LNCaP clone FGC (cell line): ENCODE measurements at places on chromosomes 1 and 21.

GRCh38 chr1:51025374-51025773, 55.3 kb downstream of the CDKN2C start:
- DNase-seq = no peak

DNA sequence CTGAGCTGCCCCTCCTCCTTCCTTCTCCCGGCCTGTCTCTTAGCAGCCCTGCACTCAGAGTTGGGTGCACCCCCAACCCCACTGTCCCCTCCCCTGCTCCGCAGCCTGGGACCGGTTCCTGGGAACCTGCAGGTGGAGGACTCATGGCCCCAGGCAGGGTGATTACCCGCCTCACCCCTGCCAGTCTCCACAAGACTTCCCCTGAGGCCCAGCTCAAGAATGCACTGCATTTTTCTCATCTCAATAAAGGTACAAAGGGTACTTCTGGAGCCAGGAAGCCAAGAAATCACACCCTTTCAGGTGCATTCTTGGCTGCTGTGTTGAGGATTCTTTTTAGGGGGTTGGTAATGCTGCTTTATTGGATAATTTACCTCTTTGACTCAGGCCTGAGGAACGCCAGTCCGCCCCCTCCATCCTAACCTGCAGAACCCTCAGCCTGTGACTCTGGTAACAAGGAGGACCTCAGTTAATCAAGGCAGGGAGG, 126.3 kb upstream of the TMPRSS2 start:
- no peak for DNase-seq

DNA sequence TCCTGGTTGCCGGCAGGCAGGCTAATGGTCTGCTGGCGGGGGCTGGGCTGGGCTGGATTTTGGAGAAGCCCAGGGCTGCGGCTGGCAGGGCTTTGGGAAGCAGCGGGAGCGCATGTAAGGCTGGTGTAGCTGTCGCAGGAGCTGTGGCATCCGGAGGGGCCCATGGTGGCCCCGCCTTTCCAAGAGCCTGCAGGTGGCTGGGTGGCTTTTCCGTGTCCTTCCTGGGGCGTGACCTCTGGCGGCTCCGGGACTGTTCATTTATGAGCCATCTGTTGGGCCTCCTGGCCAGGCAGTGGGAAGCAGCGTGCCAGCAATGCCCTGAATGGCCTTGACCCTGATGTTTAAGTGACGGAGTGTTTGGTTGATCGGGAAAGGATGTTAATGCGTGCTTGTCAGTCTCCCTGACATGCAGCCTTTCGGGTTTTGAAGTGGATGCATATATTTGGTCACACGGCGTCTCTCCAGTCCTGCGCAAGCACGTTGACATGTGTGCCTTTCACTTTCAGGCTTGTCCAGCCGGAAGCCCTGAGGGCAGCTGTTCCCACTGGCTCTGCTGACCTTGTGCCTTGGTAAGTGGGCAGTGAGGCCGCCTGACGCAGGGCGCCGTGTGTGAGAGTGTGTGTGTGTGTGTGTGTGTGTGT, 38.5 kb downstream of the AGPAT3 start:
- peak; percentile 73 for DNase-seq

GRCh38 chr1:31725777-31726535, 22.1 kb upstream of the COL16A1 start:
- DNase-seq = no peak

DNA sequence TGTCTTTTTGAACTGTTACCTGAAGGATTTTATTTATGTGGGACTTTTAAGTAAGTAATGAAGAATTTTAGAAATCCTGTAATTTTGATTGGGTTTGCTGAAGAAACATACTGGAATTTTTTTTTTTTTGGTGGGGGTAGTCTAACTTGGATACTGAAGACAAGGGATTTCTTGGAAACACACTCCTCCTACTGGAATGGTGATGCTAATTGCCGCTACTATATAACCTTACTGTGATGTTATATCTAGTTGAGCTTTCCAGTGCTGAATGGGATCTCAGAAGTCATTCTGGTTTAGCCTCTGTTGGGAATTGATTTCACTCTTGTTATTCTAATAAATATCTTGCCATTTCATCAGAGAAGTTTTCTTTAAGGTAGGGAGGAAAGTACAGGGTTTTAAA, 8.4 kb downstream of the PPP2R5A start:
- no peak for DNase-seq

GRCh38 chr1:183589874-183590243, 400 bp downstream of the NCF2 start:
- no peak for DNase-seq

- no peak for DNase-seq
These were observed 220.5 kb upstream of the SGIP1 start for GRCh38 chr1:66313429-66313828.

GRCh38 chr1:200670242-200671118, 773 bp upstream of the DDX59 start:
- peak; percentile 52 for DNase-seq

GRCh38 chr1:162846256-162847212, 14.4 kb downstream of the CCDC190 start:
- DNase-seq = no peak

GRCh38 chr1:1122981-1123480, 7.1 kb upstream of the C1orf159 start:
- DNase-seq = no peak

- no peak for DNase-seq
These were observed 17.2 kb downstream of the CASZ1 start for GRCh38 chr1:10779201-10779600.

GRCh38 chr1:92329347-92330129, 30.7 kb downstream of the RPAP2 start:
- DNase-seq = no peak

DNA sequence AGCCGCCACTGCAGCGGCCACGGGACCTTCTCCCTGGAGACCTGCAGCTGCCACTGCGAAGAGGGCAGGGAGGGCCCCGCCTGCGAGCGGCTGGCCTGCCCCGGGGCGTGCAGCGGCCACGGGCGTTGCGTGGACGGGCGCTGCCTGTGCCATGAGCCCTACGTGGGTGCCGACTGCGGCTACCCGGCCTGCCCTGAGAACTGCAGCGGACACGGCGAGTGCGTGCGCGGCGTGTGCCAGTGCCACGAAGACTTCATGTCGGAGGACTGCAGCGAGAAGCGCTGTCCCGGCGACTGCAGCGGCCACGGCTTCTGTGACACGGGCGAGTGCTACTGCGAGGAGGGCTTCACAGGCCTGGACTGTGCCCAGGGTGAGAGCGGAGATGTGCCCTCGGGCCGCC, 11.7 kb downstream of the TNN start:
- DNase-seq = no peak

DNA sequence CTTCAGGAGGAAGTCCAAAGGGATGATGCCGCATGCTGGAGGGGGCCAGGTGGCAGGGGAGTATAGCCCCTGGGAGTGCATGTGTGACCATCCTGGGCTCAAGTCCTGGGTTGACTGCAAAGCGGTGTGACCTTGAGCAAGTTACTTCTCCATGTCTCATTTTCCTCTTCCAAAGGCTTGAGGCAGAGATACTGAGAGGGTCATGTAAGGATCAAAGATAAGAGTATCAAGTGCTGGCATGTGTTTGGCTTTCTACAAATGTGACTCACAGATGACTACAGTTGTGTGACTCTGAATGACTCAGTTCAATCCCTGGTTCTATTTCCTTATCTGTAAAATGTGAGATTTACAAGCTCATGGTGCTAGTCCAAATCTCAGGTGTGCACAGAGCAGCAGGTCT, 26.1 kb downstream of the PROK1 start:
- peak; percentile 82 for DNase-seq

GRCh38 chr1:227808566-227808965, 6.9 kb upstream of the PRSS38 start:
- peak; percentile 28 for DNase-seq

DNA sequence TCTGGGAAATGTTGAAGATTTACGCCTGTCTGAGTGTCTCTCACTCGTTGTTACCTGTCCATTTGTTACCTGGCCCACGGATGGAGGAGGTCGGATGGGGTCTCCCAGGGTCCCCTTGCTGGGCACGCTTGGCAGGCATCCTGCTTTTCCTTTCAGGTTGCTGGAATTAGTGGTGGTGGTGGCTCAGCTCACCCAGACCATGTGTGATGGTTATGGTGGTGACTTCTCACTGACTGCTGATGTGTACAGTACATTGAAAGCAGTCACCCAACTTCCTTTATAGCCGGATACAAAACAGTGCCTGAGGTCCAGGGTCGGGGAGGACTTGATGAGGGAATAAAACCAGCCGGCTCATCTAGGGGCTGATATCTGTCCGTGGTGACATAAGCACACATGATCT, 19.5 kb downstream of the MAPKAPK2 start:
- no peak for DNase-seq

DNA sequence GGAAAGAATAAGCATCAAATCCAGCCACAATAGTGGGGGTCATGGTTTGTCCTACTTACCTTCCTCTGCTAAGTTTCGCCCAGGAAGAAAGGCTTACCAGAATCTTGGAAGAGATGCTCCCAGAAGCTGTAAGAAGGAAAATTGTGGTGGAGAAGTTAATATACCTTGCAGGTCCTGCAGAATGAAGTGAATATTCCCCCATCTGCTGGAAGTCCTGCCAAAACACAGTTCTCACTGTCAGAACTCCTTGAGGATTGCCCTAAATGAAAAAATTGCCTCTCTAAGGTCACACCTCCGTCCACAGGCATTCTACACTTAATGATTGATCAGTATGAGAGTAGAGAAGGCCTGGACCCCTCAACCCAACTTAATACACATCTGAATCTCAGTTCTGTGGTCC, 78.4 kb upstream of the RGS21 start:
- no peak for DNase-seq

DNA sequence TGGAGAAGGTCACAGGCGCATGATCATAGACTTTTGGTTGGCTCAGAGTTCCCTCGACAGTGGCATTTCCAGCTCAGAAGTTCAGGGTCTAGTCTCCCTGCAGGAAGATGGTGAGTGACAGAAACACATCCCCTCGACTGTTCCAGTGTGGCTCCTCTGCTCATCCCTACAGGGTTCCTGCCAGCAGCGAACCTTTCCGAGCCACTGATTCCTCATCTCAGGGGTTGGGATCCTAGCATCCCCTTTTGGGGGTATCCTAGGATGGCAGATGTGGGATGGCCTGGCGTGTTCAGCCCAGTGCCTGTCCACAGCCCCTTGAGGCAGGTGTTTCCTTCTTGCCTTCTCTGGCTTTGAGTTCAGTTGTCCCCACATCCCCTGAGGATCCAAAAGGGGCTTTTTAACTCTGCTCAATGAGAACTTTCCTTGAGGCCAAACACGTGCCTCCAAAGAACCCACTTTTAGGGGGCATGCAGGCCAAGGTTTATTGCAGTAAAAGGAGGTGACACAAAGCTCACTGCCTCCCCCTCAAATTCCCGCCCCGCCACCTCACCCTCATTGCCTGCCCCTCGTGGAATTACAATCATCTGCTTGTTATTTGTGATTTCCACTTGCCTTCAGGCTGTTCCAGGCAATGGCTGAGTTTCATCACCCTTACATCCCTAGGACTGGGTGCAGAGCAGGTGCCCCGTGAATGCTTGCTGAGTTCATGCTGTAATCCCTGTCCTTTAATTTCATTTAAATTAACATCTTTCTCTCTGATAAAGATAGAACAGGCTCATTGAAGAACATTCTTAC, 440.7 kb downstream of the CAMTA1 start:
- DNase-seq = no peak

DNA sequence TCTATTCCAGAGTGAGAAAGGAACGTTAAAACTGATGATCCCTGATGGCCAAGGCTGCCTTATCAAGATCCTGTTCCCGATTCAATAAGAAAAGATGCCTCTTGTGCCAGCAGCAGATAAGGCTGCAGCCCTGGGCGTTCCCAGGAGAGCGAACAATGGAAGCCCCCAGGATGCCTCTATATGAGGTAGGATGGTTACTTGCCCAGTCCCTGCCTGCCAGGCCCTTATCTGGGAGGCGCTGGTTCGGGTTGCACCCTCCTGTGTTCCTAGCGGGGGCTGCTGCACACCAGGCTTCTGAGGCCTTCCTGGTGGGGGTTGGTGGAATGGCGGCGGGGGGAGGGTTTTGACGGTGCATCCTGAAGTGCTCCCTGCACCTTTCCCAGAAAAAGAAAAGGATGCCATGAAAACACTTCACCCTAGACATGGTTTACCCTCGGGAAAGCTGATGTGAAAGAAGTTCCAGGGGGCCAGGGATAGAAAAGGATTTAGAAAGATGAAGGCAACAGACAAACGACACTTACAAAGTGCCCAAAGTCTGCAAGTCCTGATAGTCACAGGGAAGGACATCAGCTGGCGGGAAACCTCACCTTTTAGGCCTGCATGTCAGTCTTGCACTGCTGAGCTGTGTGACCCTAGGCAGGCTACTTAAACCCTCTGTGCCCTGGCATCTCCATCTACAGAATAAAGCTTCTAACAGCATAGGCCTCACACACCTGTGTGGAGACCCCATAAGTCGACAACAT, 100.3 kb downstream of the KCNJ15 start:
- DNase-seq = no peak

GRCh38 chr1:33339413-33339812, 18.5 kb upstream of the A3GALT2 start:
- DNase-seq = no peak

- DNase-seq = no peak
These were observed 26.9 kb upstream of the H6PD start for GRCh38 chr1:9207715-9208114.

- no peak for DNase-seq
These were observed 41.4 kb upstream of the GJB5 start for GRCh38 chr1:34713443-34713842.

DNA sequence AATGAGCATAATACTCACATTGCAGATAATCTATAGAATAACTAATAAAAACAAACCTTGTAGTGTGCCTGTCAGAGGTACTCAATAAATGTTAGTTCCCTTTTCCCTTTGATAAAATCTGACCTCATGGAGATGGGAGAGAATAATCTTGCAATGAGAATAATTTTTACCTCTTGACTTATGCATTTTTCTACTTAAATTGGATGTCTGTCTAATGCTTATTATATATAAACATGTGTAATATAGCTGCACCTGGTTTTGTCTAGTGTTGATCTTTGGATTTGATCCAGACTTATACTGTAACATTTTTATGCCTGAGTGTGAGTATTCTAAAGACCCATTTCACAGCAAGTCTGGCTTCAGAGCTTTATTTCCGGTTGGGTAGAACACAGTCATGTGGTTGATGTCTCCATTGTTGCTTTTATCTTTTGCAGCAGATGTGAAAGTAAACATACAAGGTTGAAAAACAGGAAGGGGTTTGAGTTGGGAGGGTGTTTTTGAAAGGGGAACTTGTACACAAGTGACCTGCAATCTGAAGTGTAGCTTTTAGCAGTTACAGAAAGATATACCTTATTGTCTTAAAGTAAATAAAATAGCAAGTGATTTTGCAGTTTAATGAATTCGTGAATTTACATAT, 12.4 kb downstream of the EPB41 start:
- no peak for DNase-seq

- DNase-seq = no peak
These were observed 11.4 kb downstream of the SLC1A7 start for GRCh38 chr1:53130878-53131589.

- no peak for DNase-seq
These were observed 19.2 kb upstream of the MAGOH start for GRCh38 chr1:53257454-53258081.

- DNase-seq = no peak
These were observed 63.1 kb downstream of the KIF21B start for GRCh38 chr1:200960236-200960947.

DNA sequence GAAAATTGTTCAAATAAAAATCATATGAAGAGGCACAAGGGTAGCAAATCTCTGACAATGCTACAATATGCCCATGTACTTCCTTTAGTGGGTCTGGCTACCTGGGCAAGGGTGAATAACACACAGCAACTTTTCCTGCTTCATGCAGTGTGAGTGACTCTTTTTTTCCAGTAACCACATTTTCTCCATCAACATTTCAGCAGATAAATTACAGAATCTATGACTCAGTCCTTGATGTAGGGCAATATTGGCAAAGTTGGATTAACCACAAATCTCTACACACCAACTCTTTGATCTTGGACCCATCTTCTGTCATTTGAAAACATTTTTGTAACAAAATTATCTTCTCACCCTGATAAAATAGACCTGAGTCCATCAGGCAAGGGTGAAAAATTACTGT, 31.7 kb downstream of the ERICH3 start:
- no peak for DNase-seq
